Epithelial cell of umbilical artery (primary cell): ENCODE measurements at places on chromosomes 11 and 22. TPM values are rescaled to one million over a fixed set of nuclear protein-coding genes. Genes with fewer than 3 reads are reported as not detected.

NAALADL1 gene
- 5.5 and 9.7 TPM in 2 replicates for total RNA-seq

OR10A3 gene
- total RNA-seq, result not detected in 2 replicates

C1QTNF5 gene
- 82.5 and 90.6 TPM in 2 replicates for total RNA-seq

SLC22A8 gene
- not detected in 2 replicates for total RNA-seq

SPI1 gene
- total RNA-seq, result not detected in 2 replicates

OLFML1 gene
- 2.9 TPM in 1 of 2 replicates, not detected in the other for total RNA-seq

LMO2 gene
- total RNA-seq, result 27.0 and 42.7 TPM in 2 replicates

DBX1 gene
- total RNA-seq, result not detected in 2 replicates

PGAP2 gene
- total RNA-seq, result 6.5 and 11.4 TPM in 2 replicates

SCN3B gene
- total RNA-seq, result under 0.01 and 0.91 TPM in 2 replicates

PARVA gene
- total RNA-seq, result 17.6 and 19.2 TPM in 2 replicates

GSTT2B gene
- total RNA-seq, result 1.3 and 9.6 TPM in 2 replicates

ARHGEF17 gene
- total RNA-seq, result 10.8 and 16.6 TPM in 2 replicates

TRIM48 gene
- not detected in 2 replicates for total RNA-seq

C11orf52 gene
- under 0.01 and 0.61 TPM in 2 replicates for total RNA-seq

GUCY1A2 gene
- under 0.01 TPM in 2 replicates for total RNA-seq

IRAG1 gene
- total RNA-seq, result under 0.01 and 0.46 TPM in 2 replicates

LMNTD2 gene
- 0.30 and 0.65 TPM in 2 replicates for total RNA-seq

SEPTIN5 gene
- 16.6 and 17.0 TPM in 2 replicates for total RNA-seq

ASPHD2 gene
- 9.3 and 9.4 TPM in 2 replicates for total RNA-seq

TEX12 gene
- 0.32 TPM in 1 of 2 replicates, not detected in the other for total RNA-seq

SLC5A1 gene
- total RNA-seq, result 0.32 TPM in 1 of 2 replicates, not detected in the other

CARD10 gene
- total RNA-seq, result 26.0 and 27.5 TPM in 2 replicates

TMEM191B gene
- 0.15 TPM in 1 of 2 replicates, not detected in the other for total RNA-seq

VPS26B gene
- 30.5 and 37.2 TPM in 2 replicates for total RNA-seq

OR51E1 gene
- not detected in 2 replicates for total RNA-seq

GTSE1 gene
- total RNA-seq, result 7.5 and 10.6 TPM in 2 replicates

LAYN gene
- 1.8 and 3.9 TPM in 2 replicates for total RNA-seq

APOL2 gene
- total RNA-seq, result 34.1 and 80.9 TPM in 2 replicates

ST14 gene
- total RNA-seq, result not detected in 2 replicates

AKIP1 gene
- total RNA-seq, result 30.9 and 35.4 TPM in 2 replicates

OR6M1 gene
- not detected in 2 replicates for total RNA-seq

RIMBP3C gene
- total RNA-seq, result under 0.01 TPM in 2 replicates

HPX gene
- total RNA-seq, result not detected in 2 replicates

CDC42EP2 gene
- total RNA-seq, result 14.7 and 20.8 TPM in 2 replicates

KCNJ5 gene
- total RNA-seq, result 0.30 TPM in 1 of 2 replicates, not detected in the other

TTLL8 gene
- total RNA-seq, result not detected in 2 replicates

SLC6A5 gene
- not detected in 2 replicates for total RNA-seq

CENPM gene
- 19.8 and 32.7 TPM in 2 replicates for total RNA-seq

SIK2 gene
- total RNA-seq, result 3.2 and 5.2 TPM in 2 replicates

INTS4 gene
- 34.4 and 44.5 TPM in 2 replicates for total RNA-seq

CASP5 gene
- not detected in 2 replicates for total RNA-seq

OR5AR1 gene
- total RNA-seq, result not detected in 2 replicates

CARD18 gene
- under 0.01 TPM in 1 of 2 replicates, not detected in the other for total RNA-seq

LINC01488 gene
- not detected in 2 replicates for total RNA-seq
